ENCODE measurements at places on chromosomes 6 and 20.

DNA sequence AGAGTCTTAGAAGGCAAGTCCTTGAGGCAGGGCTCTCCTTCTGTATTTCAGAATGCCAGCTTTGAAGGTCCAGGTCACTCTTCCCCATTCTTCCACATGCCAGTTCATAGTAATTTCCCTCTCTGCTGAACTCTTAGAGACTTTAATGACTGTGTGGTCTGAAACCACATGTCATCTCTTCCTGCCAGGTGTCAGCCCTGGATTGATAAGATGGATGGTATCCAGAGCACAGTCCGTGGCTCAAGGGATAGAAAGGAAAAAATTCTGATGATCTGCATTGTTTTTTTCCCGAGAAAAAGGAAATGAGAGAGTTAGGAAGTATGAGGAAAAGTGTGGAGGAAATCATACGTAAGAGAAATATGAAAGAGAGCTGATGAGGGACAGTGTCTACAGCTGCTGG, 250.9 kb downstream of the TPBG start:
- DNase-seq = no peak

DNA sequence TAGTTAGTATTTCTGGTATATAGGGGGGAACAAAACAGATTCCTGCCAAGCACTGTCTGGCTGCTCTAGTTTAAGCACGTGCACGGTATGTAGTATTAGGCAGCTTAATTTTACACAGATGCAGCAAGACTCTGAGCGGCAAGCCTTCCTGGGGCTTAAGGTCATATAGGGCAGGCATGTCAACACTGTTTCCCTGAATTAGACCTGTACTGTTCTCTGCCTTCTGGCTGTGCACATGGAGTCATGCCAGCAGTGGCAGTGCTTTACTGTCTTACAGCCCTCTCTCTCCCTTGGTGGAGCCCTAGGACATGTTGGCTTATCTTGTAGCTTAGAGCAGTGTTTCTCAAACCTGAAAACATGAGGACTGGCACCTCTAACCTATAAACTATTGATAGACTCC, 56.6 kb downstream of the PHF20 start:
- DNase-seq = no peak

- no peak for DNase-seq
Measured at GRCh38 chr6:16204653-16205376, 33.6 kb upstream of the GMPR start.

DNA sequence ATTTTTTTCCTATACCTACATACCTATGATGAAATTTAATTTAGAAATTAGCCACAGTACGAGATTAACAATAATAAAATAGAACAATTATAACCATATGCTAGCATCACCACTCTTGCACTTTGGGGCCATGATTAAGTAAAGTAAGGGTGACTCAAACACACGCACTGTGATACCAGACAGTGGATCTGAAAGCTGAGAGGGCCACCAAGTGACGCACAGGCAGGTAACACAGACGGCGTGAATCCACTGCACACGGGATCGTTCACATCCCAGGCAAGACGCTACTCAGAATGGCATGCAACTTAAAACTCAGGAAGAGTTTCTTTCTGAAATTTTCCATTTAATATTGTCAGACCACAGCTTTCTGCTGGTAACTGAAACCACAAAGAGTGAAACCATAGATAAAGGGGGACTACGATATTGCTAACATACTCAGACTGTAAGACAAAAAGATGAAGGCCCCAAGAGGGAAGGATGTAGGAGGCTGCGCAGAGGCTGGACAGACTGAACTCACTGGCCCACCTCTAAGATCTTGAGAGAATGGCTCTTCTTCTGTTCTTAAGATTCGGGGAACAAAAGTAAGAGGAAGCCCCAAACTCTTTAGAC, 17.9 kb downstream of the RRBP1 start:
- DNase-seq = no peak

DNA sequence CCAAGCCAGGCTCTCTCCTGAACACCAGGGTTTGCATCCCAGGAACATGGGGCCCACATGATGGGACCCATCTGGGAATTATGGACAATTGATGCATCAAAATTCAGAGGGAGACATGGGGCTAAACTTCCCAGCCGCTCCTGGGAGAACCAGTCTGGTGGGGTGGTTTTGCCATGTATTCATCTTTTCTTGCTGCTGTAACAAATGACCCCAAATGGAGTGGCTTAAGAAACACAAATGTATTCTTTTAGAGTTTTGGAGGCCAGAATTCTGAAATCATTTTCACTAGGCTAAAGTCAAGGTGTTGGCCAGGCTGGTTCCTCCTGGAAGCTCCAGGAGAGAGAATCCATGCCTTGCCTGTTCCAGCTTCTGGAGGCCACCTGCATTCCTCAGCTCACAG, 6.5 kb downstream of the SLC13A3 start:
- no peak for DNase-seq

DNA sequence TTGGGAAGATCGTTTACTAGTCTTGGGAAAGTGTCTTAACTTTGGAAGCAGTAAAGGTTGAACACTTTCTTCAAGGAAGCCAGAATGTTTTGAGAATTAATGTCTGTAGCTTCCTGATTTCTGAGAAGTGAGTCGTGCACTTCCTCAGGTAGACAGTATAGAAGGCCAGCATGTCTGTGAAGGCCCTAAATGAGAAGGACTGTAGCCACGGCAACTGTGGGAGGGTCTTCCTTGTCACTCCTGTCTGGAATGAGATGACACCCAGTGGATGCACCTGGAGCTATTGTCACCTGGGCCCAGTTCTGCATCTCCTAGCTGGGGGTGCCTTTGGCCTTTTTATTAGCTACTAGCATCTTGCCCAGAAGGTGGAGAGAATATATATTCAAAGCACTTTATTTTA, 8.8 kb downstream of the STX16 start:
- no peak for DNase-seq

DNA sequence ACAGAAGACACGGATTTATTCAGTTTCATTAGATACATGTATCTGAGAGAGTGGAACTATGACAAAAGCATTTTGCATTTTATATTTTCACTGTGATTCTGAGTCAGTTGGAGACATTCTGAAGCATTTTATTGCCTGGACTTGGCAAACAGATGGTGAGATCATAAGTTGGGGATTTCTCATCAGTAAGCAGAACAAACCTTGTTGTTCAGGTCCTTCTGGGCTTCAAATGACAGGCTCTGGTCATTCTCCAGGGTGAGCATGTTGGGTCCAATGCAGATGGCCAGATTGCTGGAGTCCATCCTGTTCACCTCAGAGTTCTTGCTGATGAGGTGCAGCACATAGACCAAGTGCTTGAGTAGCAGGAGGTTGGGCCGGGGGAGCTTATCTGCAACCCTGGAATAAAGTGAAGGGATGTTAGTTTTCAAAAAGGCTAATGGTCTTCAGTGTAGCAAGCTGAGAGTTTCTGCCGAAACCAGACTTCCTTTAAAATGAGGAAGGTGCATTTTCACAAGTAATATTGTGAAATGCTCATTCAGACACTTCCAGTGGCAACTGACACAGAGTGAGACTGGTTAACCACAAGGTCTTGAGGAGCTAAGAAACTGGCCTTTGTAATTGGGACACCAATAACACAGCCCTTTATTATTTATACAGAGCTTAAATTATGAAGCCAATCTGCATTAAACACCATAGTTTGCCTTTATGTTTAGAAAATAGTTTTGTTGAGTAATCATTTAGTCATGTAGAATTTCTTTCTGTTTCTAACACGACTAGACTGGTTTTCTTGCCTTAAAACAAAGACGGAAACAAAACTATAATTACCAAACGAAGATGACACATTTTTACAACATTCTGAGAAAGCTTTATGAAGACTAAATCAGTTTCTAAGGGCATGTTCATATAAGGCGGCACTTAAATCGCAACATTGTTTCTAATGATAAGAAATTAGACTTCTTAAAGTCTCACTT, 5.6 kb downstream of the TAGAP start:
- no peak for DNase-seq

DNA sequence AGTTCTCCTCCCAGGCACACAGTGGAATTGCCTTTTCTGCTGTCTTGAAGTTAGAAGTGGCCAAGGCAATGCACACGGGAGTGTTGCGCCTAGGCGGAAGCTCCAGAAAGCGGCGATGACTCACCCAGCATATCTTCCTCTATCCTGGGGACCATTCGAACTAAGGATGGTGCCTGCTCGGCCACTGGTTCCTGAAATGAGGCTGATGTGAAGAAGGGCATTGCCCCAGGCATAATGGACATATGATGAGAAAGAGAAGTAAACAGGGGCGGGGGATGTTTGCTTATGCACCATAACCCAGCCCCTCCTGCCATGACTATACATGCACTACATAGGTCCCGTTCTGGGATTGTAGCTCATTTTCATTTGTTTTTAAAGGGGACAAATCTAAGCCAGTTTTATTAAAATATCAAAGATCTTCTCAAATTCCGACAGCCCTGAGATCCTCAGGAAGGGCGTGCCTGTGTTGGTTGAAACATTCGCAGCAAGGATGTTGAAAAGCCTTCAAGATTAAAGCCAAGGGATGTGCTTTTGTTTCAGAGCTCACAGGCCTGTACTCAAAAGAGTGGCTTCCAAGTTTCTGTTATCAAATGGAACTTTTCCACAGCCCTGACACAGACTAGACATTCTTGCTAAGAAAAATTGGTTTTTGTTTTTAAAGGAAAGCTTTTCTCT, 218.5 kb downstream of the LY86 start:
- no peak for DNase-seq

DNA sequence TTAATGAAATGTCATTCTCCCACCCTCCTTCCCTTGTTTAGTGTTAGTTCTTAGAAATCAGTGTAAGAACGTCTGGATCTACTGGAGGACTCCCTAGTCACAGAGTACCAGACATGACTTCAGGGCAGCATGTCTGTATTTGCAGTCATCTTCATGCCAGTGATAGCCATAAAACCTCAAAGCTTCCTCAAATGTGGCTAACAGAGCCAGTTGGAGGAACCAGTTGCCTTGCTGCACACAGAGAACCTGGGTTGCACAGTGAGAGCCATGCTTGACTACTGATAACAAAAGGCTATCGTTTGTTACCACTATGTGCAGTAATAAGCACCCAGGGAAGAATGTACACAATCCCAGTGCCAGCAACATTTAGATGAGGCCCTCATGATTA, 20.1 kb downstream of the NT5E start:
- DNase-seq = no peak

DNA sequence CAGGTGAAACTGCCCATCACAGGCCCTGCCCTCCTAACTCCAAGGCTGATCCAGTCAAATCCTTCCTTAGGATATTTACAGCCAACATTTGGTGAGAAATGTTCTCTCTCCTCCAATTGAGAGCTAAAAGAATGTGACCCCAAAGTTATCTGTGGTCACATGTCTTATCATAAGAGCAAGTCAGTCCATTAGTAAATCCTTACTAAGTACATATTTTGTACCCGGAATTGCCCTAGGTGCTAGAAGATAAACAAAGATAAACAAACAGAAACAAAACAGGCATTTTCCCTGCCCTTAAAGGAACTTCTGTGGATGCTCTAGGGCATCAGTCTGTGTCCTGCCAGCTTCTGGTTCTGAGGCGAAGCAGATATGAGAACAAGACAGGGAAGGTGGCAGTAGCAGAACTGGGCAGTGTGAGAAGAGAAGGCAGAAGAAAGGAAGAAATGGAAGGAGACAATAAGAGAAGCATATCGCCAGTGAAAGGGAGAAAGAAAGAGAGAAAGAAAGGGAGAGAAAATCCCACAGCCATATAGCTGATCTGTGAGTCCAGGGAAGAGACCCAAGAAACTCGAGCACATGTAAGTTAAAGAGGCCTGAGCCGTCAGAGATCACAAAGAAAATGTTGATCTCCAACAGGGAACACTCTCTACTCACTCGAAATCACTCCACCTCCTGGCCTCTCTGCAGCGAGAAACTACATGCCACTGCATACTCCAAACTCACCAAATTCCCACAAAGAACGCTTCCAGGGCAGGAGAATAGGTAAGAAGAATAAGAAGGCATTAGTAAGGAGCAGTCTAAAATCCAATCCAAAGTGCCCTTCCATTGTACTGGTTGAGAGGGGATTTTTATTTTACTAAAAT, 41.7 kb downstream of the CDK5RAP1 start:
- no peak for DNase-seq

DNA sequence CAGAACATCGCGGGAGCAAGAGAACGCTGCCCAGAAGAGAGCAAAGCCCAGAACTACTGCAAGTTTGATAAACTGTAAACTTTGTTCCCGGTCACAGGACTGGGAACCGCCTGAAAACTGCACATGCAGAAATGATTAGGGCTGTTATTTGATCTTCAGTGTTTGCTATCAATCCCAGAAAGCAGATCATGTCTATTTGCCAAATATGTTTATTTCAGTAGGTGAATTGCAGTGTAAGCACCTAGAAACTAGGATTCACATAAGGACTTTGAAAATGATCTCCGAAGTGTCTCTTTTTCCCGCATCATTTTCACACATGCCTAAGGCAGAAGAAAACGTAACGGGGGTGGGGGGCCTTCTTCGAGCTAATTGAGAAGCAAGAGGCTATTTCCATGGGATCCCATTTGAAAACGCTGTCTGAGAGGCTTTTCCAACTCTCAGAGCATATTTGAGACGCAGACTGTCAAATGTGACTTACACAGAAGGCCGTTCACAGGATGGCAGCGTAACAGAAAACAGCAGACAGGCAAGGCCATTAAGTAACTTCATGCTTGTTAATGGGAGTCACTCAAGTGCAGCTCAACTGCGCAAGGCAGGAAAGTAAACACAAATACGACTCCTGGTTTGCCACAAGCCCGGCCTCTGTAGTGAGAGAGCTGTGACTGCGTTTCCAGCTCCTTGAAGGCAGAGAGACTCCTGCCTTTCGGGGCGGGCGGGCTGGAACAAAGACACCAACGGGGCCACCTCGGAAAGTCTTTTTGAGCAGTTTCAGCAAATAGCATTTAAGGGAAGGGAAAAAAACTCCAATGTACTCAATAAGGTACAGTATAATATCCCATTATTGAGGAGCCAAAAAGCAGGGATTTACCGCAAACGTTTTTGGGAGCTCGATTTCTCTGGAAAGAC, 144.7 kb upstream of the ZNF217 start:
- DNase-seq = peak; percentile 95

GRCh38 chr6:8268156-8268555, 165.8 kb upstream of the EEF1E1 start:
- no peak for DNase-seq

DNA sequence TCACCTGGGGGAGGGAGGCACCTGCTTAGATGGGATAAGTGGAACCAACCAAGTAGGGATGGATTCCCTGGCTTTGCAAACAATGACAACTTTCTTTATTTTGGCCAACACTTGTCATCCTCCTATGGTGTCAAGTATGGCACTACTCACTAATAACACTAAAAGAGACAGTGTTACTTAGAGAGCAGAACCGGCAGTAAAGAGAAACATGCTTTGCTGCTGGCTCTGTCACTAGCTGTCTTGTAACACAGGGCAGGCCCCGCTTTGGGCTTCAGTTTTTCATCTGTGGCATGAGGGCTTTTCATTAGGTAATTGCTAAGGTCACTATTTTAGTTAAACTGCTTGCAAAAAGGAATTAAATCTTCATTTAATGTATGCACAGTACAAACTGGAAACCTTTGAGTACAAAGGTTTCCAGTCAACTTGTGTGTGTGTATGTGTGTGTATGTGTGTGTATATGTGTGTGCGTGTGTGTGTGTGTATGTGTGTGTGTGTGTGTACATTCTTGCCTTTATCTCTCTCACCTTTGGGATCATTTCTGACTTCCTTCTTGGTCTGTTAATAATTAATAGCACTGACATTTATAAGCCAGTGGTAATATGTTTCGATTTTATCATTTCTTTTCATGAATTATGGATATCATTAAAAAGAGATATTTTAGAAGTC, 64.7 kb downstream of the BTBD3 start:
- no peak for DNase-seq

Data from SK-N-DZ (cell line).